ENCODE measurements at places on chromosomes 3 and 15.

- DNase-seq = no peak
Observed at GRCh38 chr3:71035314-71035713, 548.2 kb downstream of the FOXP1 start.

- DNase-seq = no peak
Observed at GRCh38 chr15:85607842-85608241, 186.9 kb downstream of the KLHL25 start.

- DNase-seq = no peak
Observed at GRCh38 chr3:105866656-105867653, 1.9 kb downstream of the CBLB start.

DNA sequence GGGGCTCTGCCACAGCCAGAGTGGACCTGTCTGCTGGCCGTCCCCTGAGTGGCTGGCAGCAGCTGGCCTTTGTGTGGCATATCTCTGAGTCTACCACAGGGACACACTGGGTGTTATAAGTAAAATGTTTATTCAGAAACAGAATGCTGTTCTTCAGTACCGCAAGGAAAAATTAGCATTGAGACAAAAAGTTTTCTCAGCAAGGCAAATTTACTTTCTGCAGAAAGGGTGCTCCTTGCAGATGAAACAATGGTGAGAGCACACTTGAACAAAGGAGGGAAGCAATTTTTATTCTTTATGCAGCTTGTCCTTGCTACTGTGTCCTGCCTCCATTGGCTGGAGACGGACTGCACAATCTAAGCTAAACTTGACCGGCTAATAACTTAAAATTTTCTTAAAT is 4.0 kb downstream of the TMEM89 start:
- DNase-seq = no peak

DNA sequence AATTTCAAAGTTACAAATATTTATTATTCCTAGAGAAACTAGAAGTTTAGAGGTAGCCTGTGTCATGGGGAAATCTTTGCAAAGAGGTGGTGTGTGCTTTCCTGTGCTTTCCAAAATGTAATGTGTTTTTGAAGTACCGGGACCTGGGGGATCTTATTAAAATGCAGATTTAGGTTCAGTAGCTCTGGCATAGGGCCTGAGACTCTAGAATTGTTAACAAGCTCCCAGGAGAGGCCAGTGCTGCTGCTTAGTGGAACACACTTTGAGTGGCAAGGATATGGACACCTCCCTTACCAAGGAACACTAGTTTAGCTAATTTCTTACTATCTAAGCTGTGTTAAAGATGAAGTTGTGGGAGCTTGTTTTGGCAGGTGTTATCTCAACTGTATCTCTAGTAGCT is 428.9 kb downstream of the VGLL3 start:
- DNase-seq = no peak

DNA sequence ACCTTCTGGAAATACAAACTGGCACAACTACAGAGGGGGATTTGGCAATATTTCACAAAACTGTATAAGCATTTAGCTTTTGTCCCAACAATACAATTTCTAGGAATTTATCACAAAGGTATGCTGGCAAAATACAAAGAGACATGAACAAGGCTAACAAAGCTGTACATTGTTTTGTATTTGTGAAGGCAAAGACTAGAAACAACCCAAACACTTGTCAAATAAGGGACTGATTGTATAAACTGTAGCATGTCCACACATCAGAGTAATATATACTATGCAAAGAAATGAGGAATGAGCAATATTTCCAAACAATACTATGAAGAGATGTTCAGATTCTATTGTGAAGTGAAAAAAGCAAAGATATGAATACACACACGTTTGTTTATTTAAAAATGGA is 26.4 kb downstream of the CP start:
- DNase-seq = no peak

GRCh38 chr3:115616461-115616860 is 6.8 kb upstream of the GAP43 start:
- no peak for DNase-seq

GRCh38 chr3:45573591-45573990 is 21.0 kb upstream of the LIMD1 start:
- DNase-seq = no peak

- no peak for DNase-seq
Observed at GRCh38 chr3:50521572-50521971, 18.1 kb upstream of the CACNA2D2 start.

GRCh38 chr3:82093641-82094040 is 332.2 kb upstream of the GBE1 start:
- DNase-seq = no peak

GRCh38 chr3:111923806-111924205 is 55.0 kb upstream of the ABHD10 start:
- DNase-seq = no peak

- no peak for DNase-seq
Observed at GRCh38 chr3:100865442-100865841, 127.8 kb downstream of the ABI3BP start.

DNA sequence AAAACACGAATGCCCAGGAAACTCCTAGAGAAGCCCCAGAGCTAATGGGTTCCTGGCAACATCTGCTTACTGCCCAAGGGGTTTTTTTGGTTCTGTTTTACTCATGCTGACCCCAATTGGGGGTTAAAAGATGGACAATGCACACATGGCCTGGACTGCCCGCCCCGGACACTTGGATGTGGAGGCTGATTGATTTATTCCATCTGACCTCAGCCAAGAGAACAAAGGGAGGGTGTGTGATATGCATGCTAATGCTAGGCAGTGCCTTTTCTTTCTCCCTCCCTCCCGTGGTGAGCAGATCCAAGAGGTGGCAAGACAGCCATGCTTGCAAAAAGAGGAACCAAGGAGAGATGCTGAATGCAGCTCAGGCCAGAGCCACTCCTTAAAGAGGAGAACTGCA is 3.3 kb upstream of the LRTM1 start:
- no peak for DNase-seq

DNA sequence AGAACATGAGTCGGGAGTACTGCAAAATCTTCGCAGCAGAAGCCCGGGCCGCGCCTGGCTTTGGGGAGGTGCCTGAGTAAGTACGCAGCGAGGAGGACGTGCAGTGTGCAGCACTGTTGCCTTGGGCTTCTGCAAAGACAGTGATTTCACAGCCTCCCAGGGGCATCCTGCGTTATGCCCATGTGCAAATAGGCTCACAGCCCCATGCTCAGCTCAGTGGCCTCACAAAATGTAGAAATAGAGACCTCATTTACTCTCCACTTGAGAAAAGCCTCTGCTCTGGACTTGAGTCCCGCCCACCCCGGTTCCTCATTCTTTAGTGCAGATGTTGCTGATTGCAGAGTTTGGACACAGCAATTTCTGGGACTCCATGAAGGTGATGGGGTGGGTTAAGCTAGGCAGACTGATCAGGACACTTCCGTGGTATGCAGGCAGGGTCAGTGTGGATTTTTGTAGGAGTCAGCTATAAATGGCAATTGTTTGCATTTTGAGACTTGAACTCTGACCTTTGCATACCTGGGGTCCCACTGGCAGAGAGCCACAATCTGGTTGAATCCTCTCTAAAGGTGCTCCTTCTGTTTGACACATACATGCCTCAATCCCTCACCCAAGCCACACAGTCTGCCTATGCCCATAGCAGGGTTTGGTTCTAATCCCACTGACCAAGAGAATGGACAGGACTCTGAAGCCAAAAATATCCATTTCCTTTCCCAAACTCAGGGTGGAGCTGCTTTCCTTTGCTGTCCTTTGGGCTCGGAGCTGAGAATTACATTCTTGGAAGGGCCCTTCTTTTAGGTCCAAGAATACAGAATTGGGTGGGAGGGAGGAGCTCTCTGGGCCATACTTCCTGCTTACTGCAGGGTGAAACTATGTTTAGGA is 20.7 kb upstream of the SLC28A1 start:
- DNase-seq = no peak

DNA sequence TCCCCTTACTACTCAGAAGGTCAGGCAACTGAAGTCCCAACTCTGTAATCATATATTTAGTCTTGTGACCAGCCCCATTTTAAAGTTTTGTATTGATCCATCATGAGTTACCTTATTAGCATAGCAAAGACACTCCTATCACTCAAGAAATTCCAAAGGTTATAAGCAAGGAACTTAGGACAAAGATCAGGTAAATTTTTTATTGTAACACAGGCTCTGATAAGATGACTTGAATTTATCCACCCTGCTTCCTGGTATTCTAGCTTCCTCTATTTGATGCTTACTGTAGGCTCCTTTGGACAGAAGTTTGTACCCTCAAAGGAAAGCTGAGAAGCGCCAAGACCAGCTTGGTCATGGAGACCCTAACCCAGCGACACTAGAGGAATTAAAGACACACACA is 8.2 kb upstream of the NDN start:
- no peak for DNase-seq

DNA sequence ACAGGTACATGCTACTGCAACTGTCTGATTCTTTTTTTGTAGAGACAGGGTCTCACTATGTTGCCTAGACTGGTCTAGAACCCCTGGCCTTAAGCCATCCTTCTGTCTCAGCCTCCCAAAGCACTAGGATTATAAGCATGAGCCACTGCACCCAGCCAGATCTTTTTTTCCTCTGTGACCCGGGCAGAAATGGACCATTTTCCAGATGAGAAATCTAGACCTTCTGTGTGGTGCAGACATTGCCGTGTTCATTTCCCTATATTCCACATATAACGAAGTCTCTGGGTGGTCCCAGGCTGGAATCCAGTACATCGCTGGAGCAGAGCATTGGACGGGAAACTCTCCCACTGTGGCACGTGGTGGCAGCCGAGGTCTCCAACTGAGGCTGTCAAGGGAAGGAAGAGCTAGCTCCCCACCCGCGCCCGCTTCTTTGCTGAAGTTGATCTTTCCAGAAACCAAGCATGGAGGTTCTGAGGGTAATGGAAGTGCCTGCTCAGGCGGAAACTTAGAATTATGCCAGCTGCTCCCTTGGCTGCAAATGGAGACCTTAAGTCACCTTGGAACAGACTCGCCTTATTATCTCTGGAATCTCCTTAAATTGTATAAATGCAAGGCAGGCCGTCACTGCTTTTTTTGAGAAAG is 23.1 kb upstream of the TXNRD3 start:
- no peak for DNase-seq

GRCh38 chr3:189304465-189305351 is 132.9 kb downstream of the TPRG1 start:
- no peak for DNase-seq

GRCh38 chr15:63978511-63979261 is 67.6 kb downstream of the DAPK2 start:
- no peak for DNase-seq

DNA sequence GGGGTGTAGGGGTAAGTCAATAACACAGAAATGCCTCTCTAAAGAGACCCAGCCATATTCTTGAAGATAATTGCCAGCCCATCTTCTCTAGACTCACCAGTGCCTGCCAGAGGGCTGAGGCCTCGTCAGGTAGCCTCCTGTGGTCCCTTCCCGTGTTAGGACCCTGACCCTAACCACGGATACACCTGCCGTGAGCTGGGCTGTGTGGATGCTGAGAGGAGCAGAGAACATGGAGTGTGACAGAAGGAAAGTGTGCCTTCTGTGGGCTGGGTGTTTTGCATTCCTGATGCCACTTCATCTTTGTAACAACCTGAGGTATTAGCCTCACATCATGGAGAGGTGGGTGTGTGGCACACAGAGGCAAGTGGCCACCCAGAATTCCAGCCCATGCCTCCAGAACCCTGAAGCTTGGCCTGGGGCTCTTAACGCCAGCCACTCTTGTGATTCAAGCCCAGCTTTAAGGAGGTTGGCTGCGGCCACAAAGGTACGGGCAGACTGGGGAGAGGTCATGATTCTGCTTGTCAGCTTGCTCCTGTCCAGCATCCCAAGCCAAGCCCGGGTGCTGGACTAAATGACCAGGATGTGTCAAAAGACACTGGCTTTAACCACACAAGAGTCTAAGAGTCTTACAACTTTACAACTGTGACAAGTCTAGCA is 21.1 kb upstream of the ABTB1 start:
- no peak for DNase-seq

DNA sequence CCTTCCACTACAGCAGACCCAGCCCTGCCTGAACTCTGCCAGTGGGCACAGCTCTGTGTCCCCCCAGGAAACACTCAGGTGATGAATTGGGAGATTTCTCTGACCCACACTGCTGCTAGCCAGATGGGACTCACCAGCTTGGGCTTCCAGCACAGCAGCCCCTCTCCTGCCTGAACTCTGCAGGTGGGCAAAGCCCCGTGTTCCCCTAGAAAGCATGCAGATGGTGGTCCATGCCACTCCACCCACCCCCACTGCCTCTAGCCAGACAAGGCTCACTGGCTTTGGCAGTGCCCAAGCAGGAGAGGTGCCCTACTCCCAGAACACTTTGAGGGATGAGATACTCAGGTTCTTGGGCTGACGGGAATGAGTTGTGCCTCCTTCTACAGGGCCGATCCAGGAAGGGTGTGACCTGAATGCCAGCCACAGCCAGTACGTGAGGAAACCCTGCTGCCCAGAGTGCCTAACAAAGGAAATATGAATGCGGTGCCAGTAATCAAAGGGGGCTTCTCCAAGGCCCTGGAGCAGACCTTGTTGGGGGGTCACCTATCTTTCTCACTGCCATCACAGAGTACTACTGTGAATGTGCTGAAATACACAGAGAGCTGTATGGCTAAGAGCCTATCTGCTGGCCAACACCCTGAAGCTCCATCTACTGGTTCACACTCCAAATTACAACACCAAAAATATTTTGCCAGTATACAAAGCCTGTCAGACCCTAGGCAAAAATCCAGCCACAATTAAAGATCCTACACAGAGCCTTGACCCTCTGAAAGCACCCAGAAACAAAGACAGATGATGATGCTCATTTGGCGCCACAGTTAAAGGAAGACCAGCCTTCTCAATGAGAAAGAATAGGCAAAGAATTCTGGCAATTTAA is 61.9 kb downstream of the BTLA start:
- no peak for DNase-seq

GRCh38 chr3:172553526-172554252 is 30.5 kb upstream of the TNFSF10 start:
- no peak for DNase-seq

DNA sequence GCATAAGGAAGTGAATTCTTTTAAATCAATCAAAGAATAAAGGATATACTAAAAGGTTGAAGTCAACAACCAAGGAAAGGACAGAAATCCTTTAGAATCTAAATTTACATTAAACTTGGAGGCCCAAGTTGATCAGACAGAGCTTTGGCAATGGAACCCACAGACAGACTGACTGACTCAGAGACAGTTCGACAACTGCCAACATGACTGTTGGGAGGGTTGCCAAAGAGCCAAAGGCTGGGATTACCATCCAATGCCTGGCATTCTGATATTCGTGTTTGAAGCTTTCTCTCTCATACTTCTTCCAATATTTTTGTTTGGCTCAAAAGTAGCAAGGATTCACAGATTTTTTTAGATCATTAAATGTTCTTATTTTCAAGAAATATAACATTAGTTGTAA is 406.1 kb downstream of the PLCL2 start:
- DNase-seq = no peak

- DNase-seq = peak; percentile 81
Observed at GRCh38 chr15:33200903-33201302, 6.4 kb upstream of the FMN1 start.

GRCh38 chr15:87816016-87816415 is 440.5 kb downstream of the NTRK3 start:
- DNase-seq = no peak

DNA sequence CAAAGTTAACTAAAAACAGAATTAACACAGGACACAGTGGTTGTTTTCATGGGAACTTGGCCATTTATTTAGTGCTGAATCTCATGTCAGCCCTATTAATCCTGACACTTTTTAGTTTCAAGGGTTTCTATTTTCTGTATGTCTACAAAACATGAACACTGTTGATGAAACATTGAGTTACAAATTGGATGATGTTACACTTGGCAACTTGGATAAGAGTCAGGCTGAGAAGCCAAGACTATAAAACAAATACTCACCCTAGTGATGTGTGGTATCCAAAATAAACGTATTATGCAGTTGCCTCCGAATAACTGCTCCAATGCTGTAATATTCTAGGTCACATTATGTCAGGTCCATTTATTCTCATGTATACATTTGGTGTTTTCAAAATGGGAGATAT is 349.6 kb downstream of the ZIC1 start:
- DNase-seq = no peak
